ENCODE measurements at places on chromosomes 3 and 15. TPM values are rescaled to one million over a fixed set of nuclear protein-coding genes. Genes with fewer than 3 reads are reported as not detected.

SLC15A2 gene
- 1.2 TPM for total RNA-seq

MINAR1 gene
- total RNA-seq: 0.70 TPM

WNT5A gene
- 13.1 TPM for total RNA-seq

GOLGA6A gene
- not detected for total RNA-seq

PPARG gene
- 16.6 TPM for total RNA-seq

Data from pericardium fibroblast (primary cell).